ENCODE measurements at places on chromosomes 7 and 10. TPM values are rescaled to one million over a fixed set of nuclear protein-coding genes. Genes with fewer than 3 reads are reported as not detected.

CALCR gene
- not detected for total RNA-seq

CCL24 gene
- total RNA-seq: not detected

PTER gene
- 7.5 TPM for total RNA-seq

ADK gene
- total RNA-seq: 18.0 TPM

PPP1R17 gene
- not detected for total RNA-seq

STEAP1 gene
- total RNA-seq: 0.63 TPM

FKBP9 gene
- 91.4 TPM for total RNA-seq

BMS1 gene
- 12.4 TPM for total RNA-seq

ZNF248 gene
- 4.2 TPM for total RNA-seq

UNC5B gene
- 2.9 TPM for total RNA-seq

SORCS1 gene
- total RNA-seq: 0.38 TPM

HMX2 gene
- total RNA-seq: not detected

FGFBP3 gene
- total RNA-seq: 0.33 TPM

LEP gene
- total RNA-seq: not detected

TMEM236 gene
- not detected for total RNA-seq

PFKP gene
- total RNA-seq: 276 TPM

ODAD2 gene
- total RNA-seq: 2.3 TPM

IL6 gene
- total RNA-seq: 1.8 TPM

CHRM2 gene
- total RNA-seq: 2.9 TPM

GIMAP7 gene
- total RNA-seq: not detected

PLAU gene
- total RNA-seq: 122 TPM

AMPH gene
- 0.49 TPM for total RNA-seq

COL17A1 gene
- not detected for total RNA-seq

MEIG1 gene
- not detected for total RNA-seq

LRRC18 gene
- total RNA-seq: not detected

FAM20C gene
- 64.7 TPM for total RNA-seq

PLXDC2 gene
- 30.4 TPM for total RNA-seq

NEUROG3 gene
- total RNA-seq: not detected

EIF4H gene
- 260 TPM for total RNA-seq

ANKRD2 gene
- 3.0 TPM for total RNA-seq

CBX3 gene
- total RNA-seq: 44.7 TPM

GIMAP5 gene
- not detected for total RNA-seq

C7orf57 gene
- 0.13 TPM for total RNA-seq

CLDN3 gene
- 18.4 TPM for total RNA-seq

LIPM gene
- not detected for total RNA-seq

VSTM4 gene
- 1.6 TPM for total RNA-seq

Measured in mesangial cell (primary cell).